CD4-positive, alpha-beta T cell (primary cell): ENCODE measurements at places on chromosomes 2 and 18.

GRCh38 chr2:88517759-88518201, 65.3 kb upstream of the FOXI3 start:
- DNase-seq, result no peak

- no peak for DNase-seq
These were observed 95.5 kb upstream of the SNTG2 start for GRCh38 chr2:855177-855576.

- DNase-seq, result no peak
These were observed 1.7 kb upstream of the TMEM185B start for GRCh38 chr2:120224735-120225548.

- DNase-seq, result no peak
These were observed 118.7 kb downstream of the KCTD1 start for GRCh38 chr18:26429535-26430226.

- DNase-seq, result no peak
These were observed 141.0 kb downstream of the NR4A2 start for GRCh38 chr2:156191527-156191926.

- DNase-seq, result no peak
These were observed 184.3 kb downstream of the CYRIA start for GRCh38 chr2:16481351-16481750.

DNA sequence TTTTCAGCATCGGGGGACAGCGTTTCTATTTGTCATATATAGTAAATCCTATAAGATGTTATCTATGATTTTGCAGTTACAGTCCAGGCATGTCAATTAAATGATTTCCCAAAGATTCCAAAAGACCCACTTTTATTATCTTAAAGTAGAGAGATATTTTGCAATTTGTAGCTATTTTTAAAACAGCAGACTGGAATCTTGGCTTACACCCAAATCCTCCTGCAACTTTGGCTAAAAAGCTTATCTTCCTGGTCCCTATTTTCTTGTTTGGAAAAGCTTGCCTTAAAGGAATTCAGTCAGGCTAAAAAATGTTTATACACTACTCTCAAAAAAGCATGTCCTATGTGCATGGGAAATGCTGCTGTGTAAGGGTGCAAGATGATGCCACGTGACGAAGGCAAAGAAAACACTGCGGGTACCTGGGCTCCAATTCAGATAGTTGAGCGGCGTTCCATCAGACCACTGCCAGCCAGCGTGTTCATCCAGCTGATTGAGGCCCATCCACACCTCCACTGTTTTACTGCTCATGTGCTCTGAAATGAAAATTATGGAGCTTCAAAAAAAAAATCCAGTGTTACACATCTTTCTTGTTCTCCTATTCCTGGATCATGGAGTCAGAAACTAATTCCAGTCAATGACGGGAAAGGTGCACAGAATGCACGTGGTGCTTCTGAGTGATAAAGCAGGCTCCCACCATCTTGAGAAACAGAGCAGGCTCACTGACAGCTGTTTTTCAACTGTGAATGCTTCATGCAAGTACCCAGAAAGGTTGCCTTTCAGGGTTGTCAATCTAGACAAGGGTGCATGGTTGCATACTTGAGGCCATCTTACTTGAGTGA, 33.8 kb downstream of the PLA2R1 start:
- no peak for DNase-seq

GRCh38 chr2:155190342-155190741, 491.8 kb downstream of the KCNJ3 start:
- DNase-seq, result no peak

- DNase-seq, result no peak
These were observed 893.9 kb upstream of the ACVR2A start for GRCh38 chr2:146950911-146951310.

DNA sequence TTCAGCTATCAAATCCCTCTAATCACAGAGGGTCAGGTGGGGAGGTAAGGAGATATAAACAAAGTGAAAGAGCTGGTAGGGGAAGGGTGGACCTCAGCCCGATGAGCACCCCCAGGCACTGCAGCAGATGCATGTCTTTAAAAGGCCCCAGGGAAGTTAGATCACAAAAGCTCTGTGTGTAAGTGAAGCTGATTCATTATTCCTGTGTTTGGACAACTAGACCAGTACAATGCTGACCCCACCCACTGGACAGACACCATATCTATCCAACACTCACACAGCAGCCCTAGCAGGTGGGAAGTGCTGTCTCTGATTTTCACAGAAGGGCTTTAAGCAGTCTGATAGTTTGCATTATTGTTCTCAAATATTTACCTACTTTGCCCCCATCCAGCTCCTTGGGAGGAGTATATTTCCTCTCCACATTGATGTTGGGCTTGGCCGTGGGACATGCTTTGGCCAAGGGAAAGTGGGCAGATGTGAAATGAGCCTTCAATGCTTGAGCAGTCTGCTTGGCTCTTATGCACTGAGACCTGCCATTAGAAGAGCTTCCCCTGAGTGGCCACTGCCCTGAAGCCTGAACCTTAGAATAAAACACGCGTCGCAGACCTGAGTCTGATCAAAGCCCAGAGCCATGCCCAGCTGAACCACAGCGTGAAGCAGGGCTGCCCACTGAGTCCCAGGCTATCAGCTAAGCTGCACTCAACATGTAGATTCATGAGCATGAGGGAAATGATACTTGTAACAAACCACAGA, 111.4 kb downstream of the COPS8 start:
- no peak for DNase-seq

DNA sequence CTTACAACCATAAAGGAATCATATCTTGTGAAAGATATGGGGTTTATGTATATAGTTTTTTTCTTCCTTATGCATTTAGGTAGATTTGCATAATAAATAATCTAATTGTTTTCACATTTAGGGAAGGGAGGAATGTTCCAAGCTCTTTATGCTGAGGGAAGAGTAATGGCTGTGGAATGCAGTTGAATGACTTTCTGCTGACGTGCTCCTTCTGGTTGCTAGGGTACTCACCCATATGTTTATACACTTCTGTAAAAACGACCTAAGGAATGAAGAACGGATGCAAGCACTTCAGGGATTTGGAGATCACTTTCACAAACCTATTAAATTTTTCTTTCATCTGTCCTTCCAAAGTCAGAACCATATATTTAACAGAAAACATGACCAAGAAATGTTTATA, 29.2 kb upstream of the PPP4R1 start:
- no peak for DNase-seq

DNA sequence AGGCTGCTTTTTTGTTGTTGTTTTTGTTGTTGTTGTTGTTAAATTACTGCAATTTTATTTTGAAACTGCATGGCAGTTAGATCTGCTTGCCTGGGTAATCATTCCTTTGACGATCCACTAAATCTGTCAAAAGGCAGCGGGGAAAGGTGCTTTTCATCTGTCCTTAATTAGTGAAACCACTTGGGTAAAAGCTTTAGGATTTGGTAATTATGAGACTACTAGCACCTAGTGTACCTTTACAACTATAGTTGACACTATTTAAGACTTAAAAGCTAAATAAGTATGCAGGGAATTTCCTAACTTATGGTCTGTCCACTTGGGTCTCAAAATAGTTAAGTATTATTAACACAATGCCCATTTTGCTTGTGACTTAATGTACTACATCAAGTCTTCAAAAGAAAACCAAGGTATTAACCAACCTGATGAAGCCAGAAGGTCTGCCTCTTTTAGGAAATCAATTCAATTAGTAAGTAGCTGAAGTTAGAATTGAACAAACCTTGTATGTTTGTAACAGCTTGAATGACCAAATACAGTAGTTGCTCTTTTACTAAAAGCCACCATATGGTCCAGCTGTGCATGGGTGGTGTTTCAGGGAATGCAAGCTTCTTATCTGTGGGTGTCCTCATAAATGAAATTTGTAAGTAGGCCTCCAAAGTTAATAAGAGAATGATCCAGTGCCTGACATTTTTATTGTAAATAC, 44.8 kb downstream of the NAB1 start:
- DNase-seq, result no peak

DNA sequence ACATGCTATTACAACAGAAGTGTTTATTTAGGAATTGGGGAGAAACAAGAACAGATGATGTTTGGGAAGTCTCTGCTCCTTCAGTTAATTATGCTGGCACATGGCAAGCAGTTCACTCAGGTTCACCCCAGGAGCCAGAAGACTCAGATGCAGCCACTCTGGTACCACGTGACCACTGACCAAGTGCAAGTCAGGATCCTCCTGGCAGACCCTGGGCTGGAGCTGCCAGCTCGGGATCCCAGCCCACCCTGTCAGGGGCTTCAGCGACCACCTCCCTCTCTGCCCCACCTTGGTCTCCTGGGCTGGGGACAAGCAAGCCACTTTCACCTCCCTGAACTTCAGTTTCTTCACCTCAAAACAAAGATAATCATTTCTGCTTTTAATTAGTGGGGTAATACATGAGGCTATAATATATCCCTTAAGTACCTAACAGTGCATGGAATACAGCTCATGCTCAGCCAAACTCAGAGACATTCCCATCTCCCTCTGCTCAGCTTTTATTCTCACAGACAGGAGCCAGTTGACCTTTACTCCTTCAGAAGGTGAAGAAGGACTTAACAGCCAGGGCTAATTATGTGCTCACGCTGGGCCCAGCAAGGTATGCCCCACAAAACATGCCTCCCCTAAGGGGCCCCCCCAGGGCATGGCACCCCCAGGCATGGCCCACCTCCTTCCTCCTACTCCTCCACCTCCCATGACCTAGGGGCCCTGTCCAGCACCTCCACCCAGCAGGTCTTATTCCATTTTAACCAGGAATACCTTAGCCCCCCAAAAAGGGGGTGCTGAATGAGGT, 11.8 kb downstream of the CRACDL start:
- DNase-seq, result no peak
